ENCODE measurements at places on chromosomes 4 and X.

GRCh38 chr4:170138580-170139194 lies 48.9 kb upstream of the AADAT start:
- peak; percentile 17 for DNase-seq

GRCh38 chrX:86002076-86002896 lies 45.1 kb downstream of the CHM start:
- DNase-seq = no peak

DNA sequence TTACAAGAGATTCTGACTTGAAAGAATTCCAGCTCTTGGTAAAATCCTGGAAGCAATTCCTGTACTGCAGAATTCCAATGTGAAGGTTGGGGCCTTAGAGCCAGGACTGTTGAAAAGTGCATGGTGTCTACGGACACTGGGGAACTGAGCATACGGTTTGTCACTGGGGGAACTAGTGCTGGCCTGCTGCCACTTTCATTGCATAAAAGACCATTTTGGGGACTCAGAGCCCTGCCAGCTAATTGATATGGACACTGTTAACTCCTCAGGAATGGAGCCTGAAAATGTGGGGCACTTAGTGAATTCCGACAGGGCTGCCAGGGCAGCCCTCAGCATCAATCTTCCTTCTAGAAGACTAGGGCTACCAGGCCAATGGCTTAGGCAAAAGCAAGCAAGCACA lies 55.9 kb downstream of the AMOT start:
- DNase-seq = no peak

DNA sequence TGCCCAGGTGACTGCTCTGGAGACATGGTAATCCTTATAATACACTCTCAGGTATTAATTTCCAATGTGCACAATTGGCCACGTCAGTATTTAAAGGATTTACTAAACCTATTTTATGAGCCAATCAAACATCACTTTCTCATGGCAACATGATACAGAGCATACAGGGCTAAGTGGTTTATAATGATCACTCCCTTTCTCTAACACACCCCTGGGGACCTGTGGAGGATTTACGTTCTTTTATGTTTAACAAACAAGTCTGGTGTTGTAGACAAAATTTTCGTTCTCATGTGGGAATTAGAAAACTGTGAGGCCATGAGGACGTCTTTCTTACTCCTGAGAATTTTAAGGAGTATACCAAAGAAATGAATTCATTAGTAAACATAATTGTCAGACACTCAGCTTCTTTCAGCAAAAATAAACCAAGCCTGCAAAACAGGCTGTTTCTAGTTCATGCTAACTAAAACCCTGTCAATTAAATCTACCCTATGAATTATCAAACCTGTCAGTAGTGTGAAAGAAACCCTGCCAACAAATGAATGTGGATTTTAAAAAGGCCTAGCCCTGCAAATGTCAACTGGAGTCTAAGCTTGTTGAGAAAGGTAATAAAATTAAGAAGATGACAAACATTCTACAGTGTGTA lies 155.8 kb downstream of the PDGFC start:
- no peak for DNase-seq

GRCh38 chrX:116142976-116143375 lies 27.6 kb upstream of the AGTR2 start:
- no peak for DNase-seq

DNA sequence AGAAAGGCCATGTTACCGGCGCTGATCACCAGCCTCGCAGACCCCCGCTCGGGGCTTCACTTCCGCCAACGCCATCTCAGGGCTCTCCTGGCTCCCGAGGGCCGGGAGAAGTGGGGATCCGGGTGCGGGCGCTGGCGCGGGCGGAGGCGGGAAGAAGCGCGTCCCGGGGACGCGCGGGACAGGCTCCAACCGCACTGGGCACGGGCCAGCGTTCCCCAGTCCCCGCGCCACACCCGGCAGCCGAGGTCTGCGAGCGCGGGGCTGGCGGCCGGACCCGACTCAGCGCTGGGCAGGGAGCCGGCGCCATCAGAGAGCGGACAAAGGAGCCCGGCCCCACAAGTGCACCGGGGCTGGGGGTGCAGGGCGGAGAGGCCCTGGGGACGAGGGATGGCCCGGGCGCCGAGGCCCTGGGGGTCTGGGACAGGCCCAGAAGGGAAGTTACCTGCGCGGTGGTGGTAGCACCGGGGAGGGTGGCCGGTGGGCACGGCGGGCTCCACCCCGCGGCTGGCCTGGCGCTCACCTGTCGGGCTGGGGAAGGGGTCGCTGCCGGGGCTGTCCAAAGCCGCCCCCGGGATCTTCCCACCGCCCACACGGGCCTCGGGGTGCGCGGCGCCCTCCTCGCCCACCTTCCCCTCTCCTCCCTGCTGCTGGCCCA lies 449 bp downstream of the CTPS2 start:
- no peak for DNase-seq

DNA sequence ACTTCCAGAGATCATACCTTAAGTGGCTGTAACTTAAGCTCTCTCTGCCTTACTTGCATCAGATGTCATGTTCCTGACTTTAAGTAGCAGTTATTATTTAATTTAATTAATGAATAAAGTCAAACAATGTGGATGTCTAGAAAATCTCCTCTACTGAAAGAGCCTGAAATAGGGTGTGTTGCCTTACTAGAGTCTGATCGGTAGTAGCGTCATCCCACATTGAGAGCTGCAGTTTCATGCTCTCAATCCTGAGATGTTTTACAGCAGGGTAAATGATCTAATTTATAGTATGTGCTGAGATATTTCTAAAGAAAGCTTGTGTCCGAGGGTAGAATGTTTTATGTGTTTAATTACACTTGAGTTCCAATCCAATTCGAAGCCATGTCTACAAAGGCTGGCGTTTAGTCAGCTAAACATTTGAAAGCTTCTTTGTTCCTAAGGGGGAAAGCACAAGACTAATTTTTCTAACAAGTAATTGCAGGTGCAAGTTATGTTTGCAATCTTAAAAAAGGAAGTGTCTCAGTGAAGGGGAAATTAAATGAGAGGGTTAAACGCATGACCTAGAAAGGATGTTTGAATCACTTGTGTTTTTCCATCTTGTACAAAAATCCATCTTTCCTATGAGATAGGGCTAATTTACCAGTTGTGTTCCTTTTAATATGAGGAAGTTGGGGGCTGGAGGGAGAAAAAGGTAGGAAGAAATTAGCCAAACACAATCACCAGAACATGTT lies 391.0 kb upstream of the MAGEB2 start:
- no peak for DNase-seq

- DNase-seq = no peak
Observed at GRCh38 chrX:67619253-67619652, 75.4 kb downstream of the AR start.

GRCh38 chrX:101191217-101191750 lies 28.3 kb upstream of the DRP2 start:
- DNase-seq = no peak

- DNase-seq = no peak
Observed at GRCh38 chr4:149404143-149404542, 411.5 kb downstream of the IQCM start.

DNA sequence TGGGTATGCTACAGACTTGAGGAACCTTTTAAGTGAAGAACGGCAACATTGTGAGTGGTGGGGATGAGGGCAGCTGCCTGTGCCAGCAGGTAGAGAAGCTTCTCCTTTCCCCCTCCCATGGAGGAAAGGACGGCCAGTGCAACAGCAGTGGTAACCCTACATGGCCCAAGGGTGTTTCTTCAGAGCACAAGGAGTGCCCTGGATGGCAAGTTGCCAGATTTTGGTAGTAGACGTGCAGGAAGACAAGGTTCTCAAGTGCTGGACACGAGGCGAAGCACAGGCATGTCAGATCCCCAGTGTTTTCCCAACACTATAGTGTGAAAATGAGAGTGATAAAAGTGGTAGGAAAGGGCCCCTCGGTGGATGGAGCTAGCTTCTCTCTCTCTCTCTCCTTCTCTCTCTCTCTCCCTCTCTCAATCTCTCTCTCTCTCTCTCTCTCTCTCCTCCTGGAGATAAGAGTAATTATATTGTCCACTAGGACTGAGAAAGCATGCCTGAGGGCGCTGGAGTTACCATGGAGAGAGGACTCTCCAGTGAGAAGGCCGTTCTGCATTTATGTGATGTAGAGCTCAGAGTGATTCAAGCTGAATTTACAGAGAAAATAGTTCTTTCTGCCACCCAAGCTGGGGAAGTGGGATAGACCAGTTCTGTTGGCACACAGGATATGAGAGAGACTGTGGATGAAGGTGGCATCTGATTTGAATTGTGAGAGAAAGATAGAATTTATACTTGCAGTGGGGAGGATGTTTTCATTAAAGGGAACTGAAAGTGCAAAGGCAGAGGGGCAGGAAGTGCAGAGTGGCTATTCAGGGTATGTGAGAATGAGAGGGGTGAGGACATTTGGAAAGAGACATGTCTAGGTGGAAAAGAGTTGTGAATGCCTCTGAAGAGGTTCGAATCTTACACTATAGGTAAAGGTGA lies 25.7 kb upstream of the TRPC3 start:
- DNase-seq = no peak

DNA sequence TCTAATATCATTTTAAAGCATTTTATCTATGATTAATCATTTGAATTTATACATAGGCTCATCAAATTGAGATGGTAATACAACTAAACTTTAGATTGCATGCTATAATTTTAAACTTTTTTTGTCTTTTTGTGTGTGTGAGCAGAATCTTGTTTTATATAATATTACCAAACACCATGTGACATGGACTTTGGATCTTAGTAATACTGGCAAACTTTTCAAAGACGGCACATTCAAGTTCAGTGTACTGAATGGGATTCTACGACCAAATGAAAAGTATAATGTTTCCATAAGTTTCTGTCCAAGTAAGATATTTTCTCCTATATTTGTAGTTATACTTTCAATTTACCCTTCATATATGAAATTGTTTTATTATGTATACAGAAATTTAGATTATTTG lies 116.0 kb downstream of the CFAP47 start:
- DNase-seq = no peak

DNA sequence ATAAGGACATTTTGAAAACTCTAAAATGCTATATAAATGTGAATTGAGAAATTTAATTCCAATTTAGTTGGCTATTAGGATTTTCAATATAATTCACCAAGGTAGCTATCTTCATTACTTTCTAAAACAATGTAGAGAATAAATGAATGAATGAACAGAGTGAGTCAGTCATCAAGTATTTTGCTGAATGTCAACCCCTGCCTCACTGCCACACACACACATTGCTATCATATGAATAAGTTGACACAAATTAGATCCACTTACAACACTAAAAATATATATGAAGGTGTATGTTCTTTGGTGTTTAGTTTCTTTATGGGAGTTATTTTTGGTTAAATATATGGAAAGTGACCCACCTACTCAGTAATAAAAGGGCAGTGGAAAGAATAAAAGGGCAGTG lies 141.4 kb upstream of the SMIM10 start:
- DNase-seq = no peak

- no peak for DNase-seq
Observed at GRCh38 chrX:72304877-72305276, 837 bp downstream of the CITED1 start.

- no peak for DNase-seq
Observed at GRCh38 chr4:118086344-118086743, 52.1 kb downstream of the NDST3 start.

DNA sequence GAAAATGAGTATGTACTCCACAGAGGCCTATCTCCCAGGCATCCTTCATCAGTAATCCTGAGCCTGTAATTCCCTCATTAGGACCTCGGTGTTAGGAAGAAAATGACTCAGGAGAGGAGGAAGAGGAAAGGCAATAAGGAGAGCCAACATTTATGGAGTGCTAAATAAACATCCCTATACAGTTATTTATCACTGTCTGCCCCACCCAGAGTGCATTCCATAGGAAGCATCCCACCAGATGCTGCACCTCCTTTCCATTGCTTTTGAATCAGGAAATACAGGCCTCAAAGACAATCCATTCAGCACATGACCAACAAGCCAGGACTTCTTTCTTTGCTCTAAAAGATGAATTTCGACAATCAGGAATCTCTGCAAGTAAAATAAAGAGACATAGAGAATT lies 47.6 kb downstream of the USP38 start:
- DNase-seq = no peak

GRCh38 chr4:152965611-152966010 lies 29.5 kb downstream of the FHDC1 start:
- DNase-seq = no peak

DNA sequence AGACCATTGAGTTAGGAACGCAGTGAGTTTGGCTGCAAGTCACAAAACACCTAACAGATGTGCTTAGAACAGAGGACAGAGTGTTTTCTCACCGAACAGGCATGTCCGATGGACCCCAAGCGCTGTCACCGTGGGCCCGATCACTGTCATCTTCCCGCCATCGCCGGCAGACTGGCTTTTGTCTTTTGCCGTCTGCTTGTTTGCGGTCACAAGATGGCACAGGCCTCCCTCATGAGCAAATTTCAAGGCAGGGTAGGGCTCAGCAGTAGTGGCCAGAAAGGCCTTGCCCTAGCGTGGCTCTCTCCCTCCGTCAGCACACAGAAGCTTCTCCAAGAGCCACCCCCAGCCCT lies 21.4 kb upstream of the MRFAP1 start:
- DNase-seq = no peak

DNA sequence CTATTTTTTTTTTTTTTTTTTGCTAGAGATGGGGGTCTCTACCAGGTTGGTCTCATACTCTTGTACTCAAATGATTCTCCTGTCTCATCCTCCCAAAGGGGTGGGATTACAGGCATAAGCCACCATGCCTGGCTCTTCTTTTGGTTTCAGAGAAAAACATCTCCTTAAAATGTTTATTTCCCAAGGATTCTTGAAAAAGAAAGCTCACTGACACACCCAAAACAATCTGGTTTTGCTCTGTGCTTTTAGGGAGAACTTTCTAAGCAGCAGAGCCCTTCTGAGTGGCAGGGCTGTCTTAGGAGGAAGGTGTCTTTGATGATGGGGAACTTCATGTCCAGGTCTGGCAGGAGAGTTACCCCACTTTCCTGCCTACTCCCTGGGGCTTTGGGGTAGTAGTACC lies 1.2 kb downstream of the SOD3 start:
- DNase-seq = no peak

GRCh38 chr4:76301068-76301774 lies 5.3 kb upstream of the STBD1 start:
- DNase-seq = no peak

GRCh38 chrX:136684120-136684519 lies 36.2 kb downstream of the CD40LG start:
- DNase-seq = no peak

DNA sequence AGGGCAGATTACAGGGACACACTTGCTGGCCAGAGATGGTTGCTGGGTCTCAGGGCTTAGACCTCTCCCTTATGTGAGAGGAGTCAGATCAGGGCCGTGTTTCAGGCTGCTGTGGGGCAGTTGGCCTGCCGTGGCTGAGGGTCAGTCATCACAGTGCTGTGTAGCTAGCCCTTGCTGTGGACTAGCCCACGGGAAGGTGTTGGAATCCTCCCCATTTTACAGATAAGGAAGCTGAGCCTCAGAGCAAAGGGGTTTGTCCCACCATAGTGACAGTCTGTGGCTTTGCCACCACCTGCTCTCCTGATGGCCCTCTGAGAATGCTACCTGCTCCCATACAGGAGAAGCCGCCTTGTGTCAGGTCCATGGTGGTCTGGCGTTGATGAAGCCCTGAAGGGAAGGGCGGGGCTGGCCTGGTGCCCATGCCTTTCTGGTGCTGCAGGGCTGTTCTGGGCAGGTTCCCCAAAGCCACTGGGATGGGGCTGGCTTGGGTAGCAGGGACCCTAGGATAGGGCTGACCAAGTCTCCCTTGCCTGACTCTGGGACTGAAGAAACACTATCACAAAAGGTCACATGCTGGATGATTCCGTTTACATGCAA lies 2.4 kb upstream of the FAM53A start:
- no peak for DNase-seq

- DNase-seq = no peak
Observed at GRCh38 chrX:45056428-45057145, 144.1 kb downstream of the DIPK2B start.
